ENCODE measurements at places on chromosomes 6 and 20. TPM values are rescaled to one million over a fixed set of nuclear protein-coding genes. Genes with fewer than 3 reads are reported as not detected.

SLC22A3 gene
- total RNA-seq, result 2.1 TPM

SLC9A8 gene
- total RNA-seq, result 6.5 TPM

ZNF165 gene
- total RNA-seq, result 0.24 TPM

BACH2 gene
- 2.0 TPM for total RNA-seq

AP5S1 gene
- total RNA-seq, result 14.7 TPM

SRSF3 gene
- total RNA-seq, result 201 TPM

RIPOR2 gene
- 5.4 TPM for total RNA-seq

TRAPPC3L gene
- total RNA-seq, result 0.24 TPM

MICB gene
- 2.1 TPM for total RNA-seq

EYA2 gene
- total RNA-seq, result 3.0 TPM

FOXC1 gene
- total RNA-seq, result 25.9 TPM

RIN2 gene
- total RNA-seq, result 50.1 TPM

ENPP4 gene
- 28.1 TPM for total RNA-seq

NECAB3 gene
- 59.9 TPM for total RNA-seq

All from left cardiac atrium (tissue), 4 donors.